Hematopoietic multipotent progenitor cell treated with erythropoietin and hydrocortisone succinate and interleukin-3 and kit ligand, for 17 days (in vitro differentiated cells): ENCODE measurements at places on chromosomes 1 and 21.

- no peak for DNase-seq
Measured at GRCh38 chr1:238562341-238562740, 671.6 kb upstream of the ZP4 start.

- DNase-seq: no peak
Measured at GRCh38 chr1:229124116-229124515, 146.8 kb upstream of the RAB4A start.

DNA sequence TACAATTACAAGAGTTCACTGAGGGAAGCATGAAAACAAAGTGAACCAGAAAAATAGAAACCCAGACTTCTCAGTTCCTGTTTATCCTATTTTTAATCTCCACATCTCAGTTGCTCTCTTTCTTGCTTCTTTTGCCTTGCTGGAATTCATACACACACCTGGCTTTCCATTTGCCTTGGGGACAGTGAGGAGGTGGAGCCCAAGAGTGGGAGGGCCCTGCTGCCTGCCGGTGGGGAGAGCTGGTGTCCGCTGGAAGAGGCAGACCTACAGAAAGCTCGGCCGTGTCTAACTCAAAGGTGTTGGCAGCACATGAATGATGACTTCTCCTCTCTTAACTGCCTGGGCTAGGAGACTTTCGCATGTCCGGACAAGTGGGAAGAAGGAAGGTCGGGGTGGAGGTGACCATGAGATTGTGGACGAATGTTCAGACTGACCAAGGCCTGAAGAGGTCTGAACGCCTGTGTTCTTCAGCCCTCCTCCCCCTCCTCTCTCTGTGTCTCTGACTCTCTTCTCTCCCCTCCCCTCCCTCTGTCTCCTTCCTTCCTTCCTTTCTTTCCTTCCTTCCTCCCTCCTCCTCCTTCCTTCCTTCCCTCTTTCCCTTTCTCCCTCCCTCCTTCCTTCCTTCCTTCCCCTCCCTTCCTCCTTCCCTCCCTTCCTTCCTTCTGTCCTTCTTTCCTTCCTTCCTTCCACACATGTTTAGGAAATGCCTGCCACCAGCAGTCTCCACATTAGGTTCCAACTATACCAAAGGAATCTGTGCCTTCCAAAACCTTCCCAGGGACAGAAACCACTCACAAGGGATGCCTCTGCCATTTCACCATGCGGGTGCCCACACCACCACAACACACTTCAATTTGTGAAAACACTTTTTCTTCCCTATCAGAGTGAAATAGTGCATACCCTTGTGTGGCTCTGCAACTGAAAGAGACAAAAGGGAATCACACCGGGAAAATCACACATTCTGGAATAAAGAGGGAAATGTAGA lies 157.3 kb upstream of the RUNX1 start:
- DNase-seq: no peak

GRCh38 chr1:75970631-75971030 lies 38.4 kb upstream of the ASB17 start:
- no peak for DNase-seq

GRCh38 chr1:211036381-211037060 lies 97.4 kb downstream of the KCNH1 start:
- no peak for DNase-seq

GRCh38 chr1:153984123-153984894 lies 1.8 kb downstream of the RAB13 start:
- no peak for DNase-seq

DNA sequence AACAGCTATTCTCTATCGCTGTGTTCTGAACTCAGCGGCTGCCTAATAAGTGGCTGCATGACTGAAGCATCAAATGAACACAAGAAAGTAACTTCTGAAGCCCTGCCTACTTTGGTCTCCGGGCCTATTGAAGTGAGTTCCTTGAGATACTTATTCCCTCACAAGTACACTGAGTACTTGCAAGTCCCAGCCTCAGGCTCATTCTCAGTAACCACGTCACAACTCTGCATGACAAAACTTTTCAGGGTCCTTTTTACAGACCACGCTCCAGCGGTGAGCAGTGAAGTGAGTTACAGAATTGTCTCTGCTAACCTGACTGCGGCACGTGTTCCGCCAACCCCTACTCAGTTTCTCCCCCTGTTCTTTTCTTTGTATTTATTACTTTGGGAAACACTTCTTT lies 1342.7 kb upstream of the ADGRL4 start:
- no peak for DNase-seq

DNA sequence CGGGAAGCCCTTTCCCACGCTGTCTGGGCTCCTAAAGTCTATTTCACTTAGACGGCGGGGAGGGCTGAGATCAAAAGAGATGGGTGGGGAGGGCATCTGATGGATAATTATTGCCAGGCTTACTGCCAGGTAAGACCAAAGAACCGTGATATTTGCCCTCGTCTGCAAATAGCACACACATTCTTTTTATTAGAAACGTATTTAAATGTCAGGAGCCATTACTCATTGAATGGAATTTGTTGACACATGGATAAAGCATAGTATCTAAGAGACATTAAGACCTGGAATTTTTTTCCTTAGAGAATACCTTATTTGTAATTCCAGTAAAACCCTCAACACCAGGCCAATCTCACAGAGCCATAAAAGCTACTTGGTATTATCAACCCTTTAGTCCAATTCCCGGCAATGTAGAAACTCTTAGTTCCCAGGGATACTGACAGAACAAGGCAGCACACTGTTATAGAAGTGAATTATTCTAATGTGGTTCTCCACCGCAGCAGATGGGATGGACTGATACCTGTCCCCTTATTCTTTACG lies 10.6 kb downstream of the URB1 start:
- DNase-seq: no peak

GRCh38 chr1:17764591-17764990 lies 9.5 kb downstream of the ACTL8 start:
- no peak for DNase-seq

DNA sequence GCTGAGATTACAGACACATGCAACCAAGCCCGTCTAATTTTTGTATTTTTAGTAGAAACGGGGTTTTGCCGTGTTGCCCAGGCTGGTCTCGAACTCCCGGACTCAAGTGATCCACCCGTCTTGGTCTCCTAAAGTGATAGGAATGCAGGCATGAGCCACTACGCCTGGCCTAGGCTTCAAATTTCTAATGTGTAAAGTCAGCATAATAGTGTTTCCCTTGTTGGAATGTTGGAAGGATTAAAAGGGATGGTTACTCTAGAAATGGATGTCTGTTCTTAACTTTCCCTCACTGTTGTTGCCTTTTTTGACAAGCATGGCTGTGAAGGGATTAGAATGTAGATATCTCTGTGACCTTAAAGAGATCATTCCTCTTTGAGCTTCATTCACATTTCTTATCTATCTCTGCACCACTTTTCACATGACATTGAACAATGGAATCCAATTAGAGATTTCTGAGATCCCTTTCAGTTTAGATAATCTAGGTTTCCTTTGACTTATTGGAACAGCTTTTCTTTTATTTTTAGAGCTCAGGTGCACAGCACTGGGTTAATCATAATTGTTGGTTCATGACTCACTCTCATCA lies 33.7 kb downstream of the NFASC start:
- DNase-seq: no peak

- DNase-seq: no peak
Measured at GRCh38 chr1:197638316-197638715, 137.0 kb downstream of the DENND1B start.

DNA sequence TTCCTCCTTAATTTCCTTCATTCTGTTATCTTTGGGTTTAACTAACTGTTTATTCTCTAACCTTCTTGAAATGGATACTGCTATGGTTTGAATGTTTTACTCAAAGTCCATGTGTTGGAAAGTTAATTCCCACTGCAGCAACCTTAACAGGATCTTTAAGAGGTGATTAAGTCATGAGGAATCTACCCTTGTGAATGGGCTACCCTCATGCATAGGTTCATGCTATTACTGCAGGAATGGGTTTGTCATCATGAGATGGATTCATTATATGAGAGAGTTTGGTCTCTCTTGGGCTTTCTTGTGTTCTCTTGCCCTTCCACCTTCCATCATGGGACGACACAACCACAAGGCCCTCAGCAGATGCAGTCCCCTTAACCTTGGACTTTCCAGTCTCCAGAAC lies 516.9 kb downstream of the ADGRL2 start:
- no peak for DNase-seq

DNA sequence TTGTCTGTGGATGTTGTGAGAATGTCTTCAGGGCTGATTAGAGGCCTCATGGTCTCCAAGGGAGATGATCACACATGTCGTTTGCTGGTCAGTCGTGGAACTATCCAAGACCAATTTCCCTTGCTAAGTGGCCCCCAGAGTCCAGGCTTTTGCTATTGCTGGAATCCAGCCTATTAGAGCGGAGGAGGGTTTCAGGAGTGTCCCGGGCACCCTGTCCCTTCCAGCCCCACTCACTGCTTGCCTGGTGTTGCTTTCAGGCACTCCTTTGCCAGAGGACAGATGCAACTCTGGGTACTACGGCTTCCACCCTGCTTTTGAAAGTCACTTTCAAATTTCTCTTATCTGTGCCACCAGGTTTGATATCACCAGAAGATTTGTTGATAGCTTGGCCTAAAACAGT lies 149.1 kb downstream of the NOS1AP start:
- no peak for DNase-seq
